GM23248 (cell line): ENCODE measurements at places on chromosomes 1 and 21. TPM values are rescaled to one million over a fixed set of nuclear protein-coding genes. Genes with fewer than 3 reads are reported as not detected.
A peak's percentile ranks its signal among the peaks of the same experiment; 100 is the strongest.

Gene KCNT2
- total RNA-seq, result 0.32 and 0.76 TPM in 2 replicates

GRCh38 chr1:241532162-241532531 lies at the start of gene KMO:
Gene KMO, plus strand, starts transcription at chr1:241532378. Its CDS starts 67 bp downstream, at chr1:241532445.
- DNase-seq, result peak; percentile 54

Gene DDAH1
- total RNA-seq, result 162 and 168 TPM in 2 replicates

Gene OR2T11
- not detected in 2 replicates for total RNA-seq

GRCh38 chr1:212396638-212397037 lies 18.0 kb downstream of the PACC1 start:
- DNase-seq, result peak; percentile 9

- DNase-seq, result no peak
Measured at GRCh38 chr21:26064506-26064905, 106.1 kb downstream of the APP start.

GRCh38 chr1:182520736-182521135 lies 68.3 kb downstream of the RNASEL start:
- DNase-seq, result peak; percentile 63

DNA sequence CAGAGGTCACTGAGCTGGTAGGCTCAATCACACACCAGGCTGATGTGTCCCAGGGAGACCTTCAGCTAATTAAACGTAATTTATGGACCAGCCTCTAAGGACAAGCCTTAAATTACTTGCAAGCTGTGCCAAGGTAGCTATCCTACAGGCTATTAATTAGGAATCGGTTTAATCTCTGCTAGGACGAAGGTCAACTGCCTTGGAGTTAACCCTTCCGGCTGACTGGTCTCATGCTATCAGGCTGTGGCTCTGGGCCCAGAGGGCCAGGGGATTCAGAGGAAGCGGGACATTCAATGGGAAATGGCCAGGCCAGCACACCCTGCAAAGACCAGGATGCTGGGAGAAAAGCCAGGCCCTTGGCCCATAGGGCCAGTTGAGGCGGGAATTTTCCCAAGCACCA lies 19.0 kb downstream of the DHRS3 start:
- no peak for DNase-seq

DNA sequence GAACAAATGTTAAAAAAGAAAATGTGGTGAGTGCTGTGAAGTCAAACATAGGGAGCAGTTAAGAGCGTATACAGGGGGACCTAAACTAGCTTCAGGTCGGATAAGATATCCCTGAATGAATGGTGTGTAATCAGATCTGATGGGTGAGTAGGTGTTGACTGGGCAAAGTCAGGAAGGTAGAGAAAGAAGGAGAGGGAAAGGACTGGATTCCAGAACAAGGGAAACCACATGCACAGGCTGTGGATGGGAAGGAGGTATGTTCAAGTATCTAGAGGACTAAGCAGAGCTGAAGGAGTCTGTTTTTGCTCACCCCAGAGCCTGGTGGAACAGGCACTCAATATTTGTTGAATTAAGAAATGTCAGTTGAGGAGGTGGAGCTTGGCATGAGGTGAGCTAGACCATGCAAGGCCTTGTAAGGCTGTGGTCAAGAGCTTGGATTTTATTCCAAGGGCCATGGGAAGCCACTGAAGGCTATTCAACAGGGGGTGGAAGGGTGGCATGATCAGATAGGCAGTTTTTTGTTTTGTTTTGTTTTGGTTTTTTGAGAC lies 27.4 kb downstream of the MAP7D1 start:
- DNase-seq, result no peak

Gene RLF
- total RNA-seq, result 16.4 and 18.1 TPM in 2 replicates

DNA sequence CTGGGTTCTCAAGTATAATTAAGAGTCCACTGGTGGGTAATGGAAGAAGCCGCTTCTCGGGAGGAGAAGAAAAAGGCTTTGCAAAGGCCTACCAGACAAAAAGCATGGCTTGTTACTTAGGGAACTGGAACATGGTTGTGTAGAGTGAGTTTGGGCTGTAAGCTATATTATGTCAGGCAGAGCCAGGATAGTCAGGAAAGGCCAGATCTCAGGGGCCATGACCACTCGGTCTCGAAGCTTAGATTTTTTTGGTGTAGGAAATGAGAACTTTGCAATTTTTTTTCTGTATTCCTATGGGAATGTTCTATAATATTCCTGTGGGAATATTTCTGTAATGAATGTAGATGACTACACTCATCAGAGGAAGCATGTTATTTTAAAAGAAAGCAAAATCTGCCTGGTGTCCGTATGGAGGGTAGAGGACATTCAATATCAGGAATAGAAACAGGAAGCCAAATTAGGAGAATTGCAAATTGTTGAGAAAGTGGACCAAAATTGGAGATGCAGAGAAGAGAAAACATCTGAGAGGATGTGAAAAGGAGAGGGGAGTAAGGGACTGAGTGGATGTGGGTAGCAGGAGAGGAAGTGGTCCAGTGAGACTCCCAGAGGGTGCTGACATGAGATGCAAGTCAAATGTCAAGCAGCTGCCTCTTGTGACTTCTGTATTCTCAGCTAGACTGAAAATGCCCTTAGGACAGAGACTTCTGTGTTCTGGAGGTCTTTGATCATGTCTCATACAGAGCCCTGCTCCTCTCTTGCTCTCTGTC lies 45.2 kb upstream of the HAO2 start:
- no peak for DNase-seq

DNA sequence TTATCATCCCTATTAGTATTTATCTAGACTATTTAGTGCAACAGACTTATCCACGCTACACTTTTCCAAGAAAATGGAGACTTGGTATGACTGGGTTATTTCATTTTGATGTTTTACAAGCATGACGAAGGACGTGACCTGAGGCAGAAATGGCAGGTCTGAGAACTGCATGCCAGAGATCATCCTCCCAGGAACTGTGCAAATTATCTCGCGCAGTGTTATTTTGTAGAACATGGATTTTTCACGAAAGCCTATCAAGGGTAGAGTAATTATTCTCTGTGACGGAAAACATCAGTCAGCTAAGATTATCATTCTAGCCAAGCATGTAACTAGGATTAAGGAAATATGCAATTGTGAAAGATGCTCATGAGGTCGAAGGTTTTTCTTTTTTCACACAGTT lies 361.5 kb upstream of the AJAP1 start:
- DNase-seq, result no peak

GRCh38 chr1:238005116-238005515 lies 114.4 kb upstream of the ZP4 start:
- DNase-seq, result no peak

DNA sequence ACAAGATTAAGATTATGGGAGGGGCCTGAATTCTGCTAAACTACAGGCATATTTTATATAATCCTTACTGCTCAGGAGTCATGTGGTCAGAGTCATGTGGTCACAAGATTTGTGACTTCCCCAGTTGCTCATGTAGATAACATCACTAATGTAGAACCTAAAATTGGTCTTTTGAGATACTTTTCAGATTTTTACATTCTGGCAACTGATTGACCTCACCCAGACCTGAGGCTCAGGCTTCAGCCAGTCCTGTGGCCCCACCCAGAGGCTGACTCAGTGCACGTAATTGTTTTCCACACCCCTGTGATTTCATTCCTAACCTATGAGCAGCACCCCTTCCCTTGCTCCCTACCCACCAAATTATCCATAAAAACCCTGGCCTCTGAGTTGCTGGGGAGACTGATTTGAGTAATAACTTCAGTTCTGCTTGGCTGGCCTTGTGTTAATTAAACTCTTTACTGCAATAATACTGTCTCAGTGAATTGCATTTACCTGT lies 41.7 kb upstream of the ZNF326 start:
- peak; percentile 94 for DNase-seq

DNA sequence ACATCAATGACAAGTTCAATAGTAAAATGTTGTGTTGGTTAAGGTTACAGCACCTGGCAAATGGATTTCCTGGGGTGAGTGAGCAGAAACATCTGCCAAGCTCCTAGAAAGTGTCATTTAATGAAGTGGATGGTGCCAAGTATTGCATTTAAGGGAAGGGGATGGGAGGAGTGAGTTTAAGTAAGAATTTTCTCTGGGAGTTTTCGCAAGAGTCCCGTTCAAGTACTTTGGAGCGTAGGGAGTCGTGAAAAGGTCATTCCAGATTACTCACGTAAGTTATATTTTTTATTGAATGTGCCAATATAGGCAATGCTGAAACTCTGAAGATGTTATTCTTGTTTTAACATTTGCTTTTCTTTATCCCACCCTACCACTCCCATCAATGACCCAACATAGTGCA lies 117.4 kb upstream of the RAB3GAP2 start:
- no peak for DNase-seq

Gene GJA8
- not detected in 2 replicates for total RNA-seq

- no peak for DNase-seq
Measured at GRCh38 chr1:31189696-31190674, 49.7 kb downstream of the NKAIN1 start.

Gene TRIM67
- total RNA-seq, result not detected in 2 replicates

GRCh38 chr1:169999331-169999741 lies 75.2 kb downstream of the KIFAP3 start:
- DNase-seq, result peak; percentile 89

DNA sequence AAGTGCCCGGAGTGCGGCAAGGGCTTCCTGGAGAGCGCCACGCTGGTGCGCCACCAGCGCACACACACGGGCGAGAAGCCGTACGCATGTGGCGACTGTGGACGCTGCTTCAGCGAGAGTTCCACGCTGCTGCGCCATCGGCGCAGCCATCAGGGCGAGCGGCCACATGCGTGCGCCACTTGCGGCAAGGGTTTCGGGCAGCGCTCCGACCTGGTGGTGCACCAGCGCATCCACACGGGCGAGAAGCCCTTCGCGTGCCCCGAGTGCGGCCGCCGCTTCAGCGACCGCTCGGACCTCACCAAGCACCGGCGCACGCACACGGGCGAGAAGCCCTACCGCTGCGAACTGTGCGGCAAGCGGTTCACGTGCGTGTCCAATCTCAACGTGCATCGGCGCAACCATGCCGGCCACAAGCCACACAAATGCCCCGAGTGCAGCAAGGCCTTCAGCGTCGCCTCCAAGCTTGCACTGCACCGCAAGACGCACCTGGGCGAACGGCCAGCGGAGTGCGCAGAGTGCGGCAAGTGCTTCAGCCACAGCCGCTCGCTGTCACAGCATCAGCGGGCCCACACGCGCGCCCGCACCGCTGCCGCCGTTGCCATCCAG lies 10.0 kb downstream of the ZNF672 start:
- no peak for DNase-seq

Gene TDRD10
- total RNA-seq, result not detected in 2 replicates

DNA sequence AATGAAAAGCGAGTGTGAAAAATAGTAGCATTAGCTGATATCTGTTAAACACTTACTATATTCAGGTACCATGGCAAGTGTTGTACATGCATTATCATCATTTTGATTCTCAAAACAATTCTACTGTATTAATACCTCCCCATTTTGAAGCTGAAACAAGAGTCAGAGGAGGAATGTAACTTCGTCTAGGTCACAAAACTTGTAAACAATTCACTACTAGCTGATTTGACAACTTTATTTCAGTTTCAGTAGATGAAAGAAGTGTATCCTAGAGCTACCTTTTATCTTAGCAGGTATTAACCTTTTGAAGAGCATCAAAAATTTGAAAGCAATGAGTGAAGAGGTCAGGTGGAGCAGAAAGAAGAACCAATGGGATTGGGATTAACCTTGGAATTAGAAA lies 1.6 kb downstream of the CD84 start:
- DNase-seq, result no peak

Gene JAM2
- 0.13 and 1.9 TPM in 2 replicates for total RNA-seq

Gene TNNI3K
- not detected in 2 replicates for total RNA-seq

Gene OR2T33
- not detected in 2 replicates for total RNA-seq

Gene BRDT
- not detected in 2 replicates for total RNA-seq

DNA sequence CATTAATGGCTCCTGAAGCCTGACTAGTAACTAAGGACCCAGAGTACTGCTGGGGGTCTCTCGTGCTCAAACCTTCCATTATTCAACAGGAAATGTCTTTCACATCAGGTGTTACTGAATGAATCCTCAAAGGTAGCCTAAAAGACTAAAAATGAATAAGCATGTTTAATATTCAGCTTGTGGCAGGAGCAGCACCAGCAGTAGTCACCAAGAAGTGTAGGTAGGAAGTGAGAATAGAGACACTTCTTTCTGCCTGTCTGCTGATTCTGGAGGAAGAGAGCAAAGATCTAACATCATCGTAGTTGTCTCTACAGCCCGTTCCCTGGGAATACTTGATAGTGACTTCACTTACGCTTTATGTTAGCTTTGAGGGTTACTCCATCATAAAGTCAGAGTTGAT lies 7.6 kb upstream of the SLC30A1 start:
- no peak for DNase-seq

DNA sequence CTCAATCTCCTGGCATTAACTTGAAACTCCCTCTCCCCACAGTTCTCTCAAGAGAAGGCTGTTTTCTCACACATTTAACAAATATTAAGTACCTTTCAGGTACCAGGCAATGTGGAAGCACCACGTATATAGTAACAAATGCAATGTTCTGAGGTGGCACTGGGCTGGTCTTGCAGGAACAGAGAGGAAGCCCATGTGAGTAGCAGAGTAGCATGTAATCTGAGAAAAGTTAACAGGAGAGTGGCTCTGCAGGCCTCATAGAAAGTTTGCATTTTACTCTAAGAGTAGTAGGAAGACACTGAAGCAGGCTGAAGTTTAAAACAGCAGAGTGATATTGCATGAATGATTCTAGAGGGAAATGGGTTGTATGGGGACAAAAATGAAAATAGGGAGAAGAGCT lies 21.0 kb downstream of the ZNF281 start:
- DNase-seq, result no peak

DNA sequence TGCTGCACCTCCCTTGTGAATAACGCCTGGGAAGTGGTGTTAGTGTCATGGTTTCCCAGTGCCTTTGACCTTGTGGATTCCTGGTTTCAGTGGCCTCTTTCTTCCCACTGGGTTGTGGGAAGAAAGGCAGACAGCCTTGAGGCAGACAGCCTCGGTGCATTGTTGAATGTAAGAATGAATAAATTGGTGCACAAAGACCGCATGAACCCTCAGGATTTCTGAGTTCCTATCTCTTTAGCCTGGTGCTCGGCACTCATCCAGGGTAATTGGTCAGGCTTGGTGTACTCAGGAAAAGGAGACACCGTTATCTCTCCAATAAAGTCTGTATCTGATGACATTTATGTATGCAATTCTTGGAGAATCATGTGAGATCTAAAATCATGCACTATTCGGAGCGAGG lies 5.1 kb downstream of the ZNF362 start:
- no peak for DNase-seq

DNA sequence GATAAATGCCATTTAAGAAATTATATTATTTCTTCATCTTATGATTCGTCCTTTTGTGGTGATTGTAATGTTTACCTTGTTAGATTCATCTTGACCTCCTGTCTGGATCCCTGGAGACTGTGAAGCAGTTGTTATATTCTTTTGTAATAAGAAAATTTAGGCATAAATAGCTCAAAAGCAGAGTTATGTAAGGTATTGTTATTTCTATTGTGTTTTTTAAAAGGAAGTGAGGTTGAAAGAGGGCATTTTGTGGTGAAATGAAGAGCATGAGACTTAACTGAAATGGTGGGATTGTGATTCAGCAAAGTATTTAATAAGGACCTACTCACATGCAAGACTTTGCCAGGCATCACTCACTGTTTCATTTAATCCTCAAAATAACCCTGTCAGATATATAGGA lies 104.0 kb downstream of the PDE4B start:
- DNase-seq, result peak; percentile 44

GRCh38 chr1:28343405-28343804 lies 14.6 kb downstream of the MED18 start:
- DNase-seq, result peak; percentile 30
